CD14-positive monocyte (primary cell): ENCODE measurements at places on chromosomes 5 and 9. TPM values are rescaled to one million over a fixed set of nuclear protein-coding genes. Genes with fewer than 3 reads are reported as not detected.

Gene ANKRD20A1
- not detected for polyA plus RNA-seq

Gene CTXN3
- polyA plus RNA-seq, result not detected

Gene CAPSL
- not detected in 2 replicates for polyA plus RNA-seq

Gene SLC36A3
- polyA plus RNA-seq, result not detected

Gene ATOSB
- polyA plus RNA-seq, result 23.7 TPM

Gene ZNF300
- 0.52 TPM for polyA plus RNA-seq

Gene HINT1
- 191 TPM for polyA plus RNA-seq

Gene BHMT2
- polyA plus RNA-seq, result not detected in 2 replicates

Gene INSL6
- not detected in 2 replicates for polyA plus RNA-seq

Gene PAIP1
- 49.2 TPM for polyA plus RNA-seq

Gene NPM1
- polyA plus RNA-seq, result 191 TPM

Gene SYK
- 41.9 and 51.1 TPM in 2 replicates for polyA plus RNA-seq

Gene TSSK1B
- not detected in 2 replicates for polyA plus RNA-seq

Gene STPG3
- not detected in 2 replicates for polyA plus RNA-seq
